ENCODE measurements at places on chromosomes 12 and 14.

DNA sequence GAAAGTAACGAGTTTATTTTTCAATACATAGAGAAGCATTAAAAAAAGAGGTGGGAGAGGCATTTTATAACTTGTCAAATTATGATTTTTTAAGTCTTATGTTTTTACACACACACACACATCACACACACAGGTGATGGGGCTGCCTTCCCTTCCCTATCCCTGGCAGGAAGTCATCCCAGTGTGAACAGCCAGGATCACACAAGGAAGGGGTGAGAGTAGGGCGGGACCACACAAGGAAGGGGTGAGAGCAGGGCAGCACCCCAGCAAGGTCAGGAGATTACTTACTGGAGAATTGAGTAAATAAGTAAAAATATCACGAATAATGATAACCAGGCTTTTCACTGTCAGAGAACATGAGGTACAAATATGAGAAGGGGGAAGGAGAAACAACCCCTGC lies 372.6 kb downstream of the SEC23A start:
- no peak for DNase-seq

DNA sequence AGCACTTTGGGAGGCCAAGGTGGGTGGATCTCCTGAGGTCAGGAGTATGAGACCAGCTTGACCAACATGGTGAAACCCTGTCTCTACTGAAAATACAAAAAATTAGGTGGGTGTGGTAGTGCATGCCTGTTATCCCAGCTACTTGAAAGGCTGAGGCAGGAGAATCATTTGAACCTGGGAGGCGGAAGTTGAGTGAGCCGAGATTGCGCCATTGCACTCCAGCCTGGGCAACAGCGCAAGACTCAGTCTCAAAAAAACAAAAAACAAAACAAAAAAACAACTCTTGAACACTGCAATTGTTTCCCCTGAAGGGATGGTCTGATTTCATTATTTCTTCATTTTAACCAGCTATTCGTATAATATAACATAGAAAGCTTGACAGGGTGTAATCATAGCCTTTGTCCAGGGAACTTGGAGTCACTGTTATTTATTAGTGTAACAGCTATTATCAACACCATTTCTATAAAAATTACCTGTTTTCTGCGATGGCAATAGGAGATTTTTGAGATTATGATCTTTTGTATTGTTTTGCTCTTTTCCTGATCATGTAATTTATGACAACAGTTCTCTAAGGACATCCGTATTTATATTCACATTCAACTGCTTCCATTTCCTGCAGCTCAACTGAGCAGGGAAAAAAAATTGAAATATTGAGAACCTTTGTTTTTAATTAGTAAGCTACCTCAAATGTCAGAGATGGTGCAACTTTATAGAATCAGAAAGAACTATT lies 94.7 kb downstream of the DIP2B start:
- DNase-seq, result no peak

- DNase-seq, result no peak
These were observed 51.7 kb downstream of the TMEM30B start for GRCh38 chr14:61229475-61229888.

GRCh38 chr12:10397296-10397695 lies 7.5 kb upstream of the KLRK1 start:
- no peak for DNase-seq

GRCh38 chr14:31326111-31326510 lies 94.2 kb downstream of the HEATR5A start:
- peak; percentile 32 for DNase-seq

DNA sequence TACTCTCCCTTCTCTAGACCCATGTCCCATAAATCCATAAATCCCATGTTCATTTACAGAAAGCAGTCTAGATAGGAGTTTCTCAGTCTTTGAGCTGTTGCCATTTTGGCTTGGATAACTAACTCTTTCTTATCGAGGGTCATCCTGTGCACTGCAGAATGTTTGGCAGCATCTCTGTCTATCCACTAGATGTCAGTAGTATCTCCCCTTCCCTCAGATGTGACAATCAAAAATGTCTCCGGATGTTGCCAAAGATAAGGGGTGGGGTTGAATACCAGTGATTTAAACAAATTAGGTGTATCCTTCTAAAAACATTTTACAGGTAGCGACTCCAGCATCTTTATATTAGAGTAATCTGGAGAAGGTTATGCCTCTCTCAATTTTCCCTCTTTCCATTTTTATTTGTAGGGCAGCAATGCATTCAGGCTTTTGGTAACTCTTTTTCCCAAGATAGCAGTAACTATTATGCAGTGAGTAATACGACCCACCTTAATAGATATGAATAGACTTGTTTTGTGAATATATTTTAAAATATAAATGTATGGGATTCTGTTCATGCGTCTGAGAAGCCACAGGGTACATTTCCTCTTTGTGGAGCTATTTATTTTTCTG lies 100.7 kb downstream of the LRRK2 start:
- no peak for DNase-seq

- no peak for DNase-seq
These were observed 255.9 kb downstream of the MSRB3 start for GRCh38 chr12:65534238-65534841.

GRCh38 chr12:6292606-6293005 lies 17.9 kb upstream of the PLEKHG6 start:
- no peak for DNase-seq

- DNase-seq, result no peak
These were observed 693.8 kb downstream of the BCL11B start for GRCh38 chr14:98578204-98578603.

DNA sequence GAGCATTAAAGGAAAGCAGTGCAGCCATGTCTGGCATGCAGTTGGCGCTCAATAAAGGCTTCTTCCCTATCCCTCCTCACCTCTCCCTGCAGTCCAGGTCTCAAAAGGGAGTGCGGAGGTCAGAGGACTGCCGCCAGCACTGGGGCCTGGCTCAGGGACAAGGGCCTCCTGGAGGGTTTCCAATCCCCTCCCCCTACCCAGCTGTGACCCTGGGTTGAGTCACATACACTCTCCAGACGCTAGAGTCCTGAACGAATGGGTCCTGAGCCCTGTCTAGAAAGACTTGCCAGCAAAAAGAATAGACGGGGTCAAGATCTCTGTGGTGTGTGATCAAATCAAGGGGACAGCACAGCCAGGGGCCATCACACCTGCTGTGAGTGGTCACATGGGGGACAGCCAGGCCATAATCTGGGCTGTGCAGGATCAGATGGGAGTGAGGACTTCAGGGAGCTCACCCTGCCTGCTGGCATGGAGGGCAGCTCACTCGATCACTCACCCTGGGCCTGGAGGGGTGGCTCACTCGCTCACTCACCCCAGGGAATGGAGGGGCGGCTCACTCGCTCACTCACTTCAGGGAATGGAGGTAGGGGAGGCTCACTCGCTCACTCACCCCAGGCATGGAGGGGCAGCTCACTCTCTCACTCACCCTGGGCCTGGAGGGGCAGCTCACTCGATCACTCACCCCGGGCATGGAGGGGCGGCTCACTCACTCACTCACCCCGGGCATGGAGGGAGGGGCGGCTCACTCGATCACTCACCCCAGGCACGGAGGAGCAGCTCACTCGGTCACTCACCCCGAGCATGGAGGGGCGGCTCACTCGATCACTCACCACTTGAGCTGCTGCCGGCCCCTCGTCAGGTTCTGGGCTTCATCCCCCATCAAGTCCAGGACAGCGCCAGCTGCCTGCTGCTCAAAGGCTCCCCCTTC lies 12.8 kb downstream of the CFAP73 start:
- no peak for DNase-seq

GRCh38 chr14:62443796-62444195 lies 601.5 kb downstream of the KCNH5 start:
- no peak for DNase-seq

DNA sequence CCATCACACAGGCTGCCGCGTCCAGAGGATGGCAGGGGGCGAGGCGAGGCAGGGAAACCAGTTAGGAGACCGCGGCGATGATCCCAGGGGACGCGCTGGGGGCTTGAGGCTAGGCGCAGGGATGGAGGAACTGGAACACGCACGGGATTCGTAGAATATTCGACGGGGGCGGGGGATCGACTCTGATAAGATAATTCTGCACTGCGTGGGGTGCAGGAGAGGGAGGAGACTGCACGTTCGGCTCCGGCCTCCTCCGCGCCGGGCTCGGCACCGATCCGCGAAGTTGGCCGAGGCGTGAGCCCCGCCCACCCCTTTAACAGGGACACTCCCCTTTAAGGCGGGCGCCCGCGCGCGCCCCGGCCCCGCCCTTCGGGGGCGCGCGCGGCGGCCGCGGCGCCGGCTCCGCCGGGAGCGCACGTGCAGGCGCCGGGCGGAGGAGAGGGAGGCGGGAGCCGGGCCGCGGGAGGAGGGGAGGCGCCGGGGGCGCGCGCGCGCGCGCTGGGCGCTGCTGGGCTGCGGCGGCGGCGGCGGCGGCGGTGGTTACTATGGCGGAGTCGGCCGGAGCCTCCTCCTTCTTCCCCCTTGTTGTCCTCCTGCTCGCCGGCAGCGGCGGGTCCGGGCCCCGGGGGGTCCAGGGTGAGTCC lies at the start of gene ACVR1B:
TSS of gene ACVR1B (plus strand) at position 501 of the 644 bp plus-strand sequence. CDS start at position 546, 45 bp downstream.
- DNase-seq, result peak; percentile 94
